Muscle of back (tissue), 13 donors: ENCODE measurements at places on chromosomes 11 and 22.

DNA sequence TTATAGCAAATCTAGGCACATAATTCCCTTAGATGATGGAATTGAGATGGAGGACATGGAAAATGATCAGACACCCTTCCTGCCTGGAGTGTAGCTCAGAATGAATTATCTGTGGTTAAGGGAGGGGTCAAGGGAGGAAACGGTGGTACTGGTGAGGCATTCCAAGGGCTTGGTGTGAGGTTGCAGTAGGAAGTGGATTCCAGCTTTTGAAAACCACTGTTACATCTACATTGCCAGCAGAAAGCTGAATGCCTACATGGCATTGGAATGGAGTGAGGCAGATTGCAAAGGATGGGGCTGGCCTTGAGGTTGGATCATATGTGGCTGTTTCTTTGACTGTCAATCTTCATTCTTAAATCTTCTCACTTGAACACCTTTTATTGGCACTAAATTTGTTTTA lies 684.4 kb downstream of the NTM start:
- DNase-seq: no peak

- DNase-seq: no peak
These were observed 6.1 kb downstream of the ARVCF start for GRCh38 chr22:20010307-20011122.

GRCh38 chr11:20464518-20464917 lies 77.0 kb downstream of the PRMT3 start:
- no peak for DNase-seq

- DNase-seq: peak; percentile 59
These were observed 566 bp downstream of the DDB1 start for GRCh38 chr11:61332281-61332796.

- DNase-seq: no peak
These were observed 15.4 kb downstream of the GTSE1 start for GRCh38 chr22:46312056-46312455.

DNA sequence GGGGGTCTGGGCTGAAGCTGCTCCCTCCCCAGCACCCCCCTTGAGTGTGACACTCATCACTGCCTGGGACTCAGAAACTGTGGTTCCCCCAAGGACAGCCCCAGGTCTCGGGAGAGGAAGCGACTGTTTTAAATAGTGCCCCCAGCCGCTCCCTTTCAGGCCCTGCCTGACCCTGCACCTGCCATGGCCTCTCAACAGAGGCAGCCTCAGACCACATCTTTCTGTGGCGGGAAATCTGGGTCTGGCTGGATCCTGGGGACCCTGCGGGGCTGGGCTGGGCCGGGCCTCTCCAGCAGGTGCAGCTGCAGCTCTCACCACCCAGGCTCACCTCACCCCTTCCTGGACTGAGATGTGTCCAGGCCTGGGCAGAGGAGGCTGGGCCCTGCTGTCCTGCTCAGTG lies 3.7 kb upstream of the IGLL1 start:
- DNase-seq: no peak

DNA sequence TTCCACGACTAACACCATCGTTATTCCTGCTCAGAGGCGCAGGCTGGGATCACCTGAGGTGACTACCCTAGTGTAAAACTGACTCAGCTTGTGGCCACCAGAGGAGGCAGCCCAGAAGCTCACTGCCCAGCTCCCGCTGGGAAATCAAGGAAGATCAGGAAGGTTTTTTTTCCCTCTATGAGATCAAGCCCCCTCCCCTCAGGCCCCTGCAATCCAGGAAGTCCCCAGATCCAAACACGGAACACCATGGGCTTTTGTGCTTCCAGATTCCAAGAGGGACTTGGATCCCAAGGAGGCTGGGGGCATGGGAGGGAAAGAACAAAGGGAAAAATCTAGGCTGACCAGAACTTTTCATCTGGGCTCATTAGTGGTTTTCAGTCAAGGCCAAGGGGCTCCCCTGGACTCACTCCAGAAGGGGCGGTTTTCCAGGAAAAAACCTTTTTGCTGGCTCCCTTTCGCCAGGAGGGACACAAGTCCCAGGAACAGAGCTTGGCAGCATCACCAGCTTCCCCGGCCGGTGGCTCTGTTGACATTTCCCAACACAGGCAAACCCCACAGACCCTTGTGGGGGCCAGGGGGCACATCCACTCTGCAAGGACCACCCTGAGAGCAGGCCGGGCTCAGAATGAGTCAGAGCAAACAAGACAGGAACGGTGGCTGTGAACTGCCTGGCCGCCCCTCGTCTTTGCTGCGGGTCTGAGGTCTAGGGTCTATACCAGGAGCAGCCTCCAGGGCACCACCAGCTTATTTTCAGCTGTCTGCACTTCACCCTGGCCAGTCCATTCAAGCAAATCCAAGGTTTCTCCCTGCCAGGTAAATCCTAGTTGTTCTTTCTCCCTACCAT lies 36.8 kb downstream of the MYH9 start:
- peak; percentile 26 for DNase-seq

GRCh38 chr11:12289667-12290476 lies 87.5 kb upstream of the PARVA start:
- DNase-seq: no peak

GRCh38 chr11:111843661-111844060 lies 27.7 kb downstream of the ALG9 start:
- DNase-seq: no peak

DNA sequence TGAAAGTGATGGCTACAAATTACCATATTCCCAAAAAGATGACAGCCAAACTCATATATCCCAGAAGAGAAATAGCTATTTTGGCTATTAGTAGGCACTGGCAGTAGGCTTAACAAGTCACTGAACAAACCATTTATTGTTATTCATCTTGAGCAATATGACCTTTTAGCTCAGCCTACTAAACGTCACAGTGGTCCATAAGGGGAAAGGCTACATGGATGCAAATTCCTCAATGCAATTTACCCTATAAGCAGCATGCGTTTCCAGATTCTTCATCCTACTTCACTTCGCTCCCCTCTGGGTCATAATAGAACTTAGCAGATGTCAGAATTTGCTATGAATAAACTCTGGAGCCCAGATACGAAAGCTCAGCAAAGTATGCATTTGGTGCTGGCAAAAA lies 114.0 kb downstream of the SIK3 start:
- DNase-seq: no peak

- no peak for DNase-seq
These were observed 26.1 kb downstream of the PTPRJ start for GRCh38 chr11:48006301-48006992.

DNA sequence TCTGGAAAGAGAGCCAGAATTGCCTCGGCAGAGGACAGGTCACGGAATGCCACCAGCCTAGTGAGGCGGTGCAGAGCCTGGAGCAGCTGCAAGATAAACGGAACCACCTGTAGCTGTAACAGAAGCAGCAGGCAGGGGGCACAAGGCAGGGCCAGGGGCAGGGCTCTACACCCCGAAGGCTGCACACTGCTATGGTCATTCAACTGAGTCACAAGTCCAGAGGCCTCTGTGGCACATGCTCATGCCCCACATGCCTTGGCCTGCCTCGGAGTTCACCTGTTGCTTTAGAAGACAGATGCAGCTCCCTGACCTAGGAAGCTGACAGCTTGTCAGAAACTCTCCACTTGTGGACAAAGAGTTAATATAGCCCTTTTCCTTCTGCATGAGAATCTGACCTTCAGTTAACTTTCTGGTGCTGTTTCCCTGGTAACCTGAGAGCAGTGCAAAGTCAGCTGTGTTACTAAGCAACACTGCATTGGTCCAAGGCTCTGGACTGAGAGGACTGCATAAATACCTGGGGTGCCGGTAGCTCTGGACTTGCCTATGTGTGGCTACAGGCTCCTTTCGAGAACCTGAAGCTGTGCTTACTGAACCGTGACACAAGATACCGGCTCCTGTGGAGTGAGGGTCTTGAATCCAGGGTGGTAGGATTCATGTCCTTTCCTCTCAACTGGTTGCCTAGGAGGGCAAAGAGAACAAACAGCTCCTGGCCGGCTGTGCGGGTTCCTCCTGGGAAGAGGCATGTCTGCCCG lies 10.5 kb downstream of the COMMD9 start:
- no peak for DNase-seq

DNA sequence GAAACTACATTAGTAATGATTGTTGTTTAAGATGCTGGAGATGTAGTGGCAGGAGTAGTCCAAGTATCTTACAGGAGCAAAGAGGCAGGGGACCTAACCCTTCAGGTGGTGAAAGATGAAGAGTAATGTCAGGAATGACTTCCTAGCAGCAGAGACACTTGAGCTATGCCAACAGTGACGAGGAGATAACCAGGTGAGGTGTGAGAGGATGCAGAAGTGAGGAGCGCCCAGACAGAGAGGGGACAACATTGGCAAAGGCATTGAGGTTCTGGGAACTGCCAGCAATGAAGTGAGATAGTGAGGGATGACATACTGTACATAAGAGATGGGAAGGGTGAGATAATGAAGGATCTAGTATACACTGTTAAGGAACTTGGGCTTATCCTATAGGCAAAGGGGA lies 95.8 kb downstream of the NCAM1 start:
- DNase-seq: no peak

DNA sequence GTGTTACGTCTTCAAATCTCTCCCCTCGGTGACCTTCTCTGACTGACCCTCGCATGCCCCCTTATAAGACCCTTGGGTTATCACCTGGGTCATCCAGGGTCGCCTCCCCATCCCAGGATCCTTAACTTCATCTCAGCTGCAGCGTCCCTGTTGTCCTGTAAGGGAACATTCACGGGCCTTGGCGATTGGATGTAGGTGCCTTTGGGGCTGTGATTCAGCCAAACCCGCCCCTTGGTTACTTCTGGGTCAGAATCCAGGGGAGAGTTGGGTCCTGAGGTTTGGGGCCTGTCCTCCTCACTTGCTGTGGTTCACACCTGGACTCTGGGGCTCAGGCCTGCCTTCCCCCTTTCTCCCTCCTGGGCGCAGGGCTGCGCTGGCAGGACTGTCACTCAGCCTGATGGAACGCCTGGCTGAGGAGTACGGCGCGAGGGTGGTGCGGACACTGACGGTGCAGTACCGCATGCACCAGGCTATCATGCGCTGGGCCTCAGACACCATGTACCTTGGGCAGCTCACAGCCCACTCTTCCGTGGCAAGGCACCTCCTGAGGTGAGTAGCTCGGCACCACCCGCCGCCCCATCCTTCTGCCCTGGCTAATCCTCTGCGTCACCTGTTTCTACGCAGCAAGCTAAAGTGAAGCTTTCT lies 29.4 kb downstream of the IGHMBP2 start:
- no peak for DNase-seq

DNA sequence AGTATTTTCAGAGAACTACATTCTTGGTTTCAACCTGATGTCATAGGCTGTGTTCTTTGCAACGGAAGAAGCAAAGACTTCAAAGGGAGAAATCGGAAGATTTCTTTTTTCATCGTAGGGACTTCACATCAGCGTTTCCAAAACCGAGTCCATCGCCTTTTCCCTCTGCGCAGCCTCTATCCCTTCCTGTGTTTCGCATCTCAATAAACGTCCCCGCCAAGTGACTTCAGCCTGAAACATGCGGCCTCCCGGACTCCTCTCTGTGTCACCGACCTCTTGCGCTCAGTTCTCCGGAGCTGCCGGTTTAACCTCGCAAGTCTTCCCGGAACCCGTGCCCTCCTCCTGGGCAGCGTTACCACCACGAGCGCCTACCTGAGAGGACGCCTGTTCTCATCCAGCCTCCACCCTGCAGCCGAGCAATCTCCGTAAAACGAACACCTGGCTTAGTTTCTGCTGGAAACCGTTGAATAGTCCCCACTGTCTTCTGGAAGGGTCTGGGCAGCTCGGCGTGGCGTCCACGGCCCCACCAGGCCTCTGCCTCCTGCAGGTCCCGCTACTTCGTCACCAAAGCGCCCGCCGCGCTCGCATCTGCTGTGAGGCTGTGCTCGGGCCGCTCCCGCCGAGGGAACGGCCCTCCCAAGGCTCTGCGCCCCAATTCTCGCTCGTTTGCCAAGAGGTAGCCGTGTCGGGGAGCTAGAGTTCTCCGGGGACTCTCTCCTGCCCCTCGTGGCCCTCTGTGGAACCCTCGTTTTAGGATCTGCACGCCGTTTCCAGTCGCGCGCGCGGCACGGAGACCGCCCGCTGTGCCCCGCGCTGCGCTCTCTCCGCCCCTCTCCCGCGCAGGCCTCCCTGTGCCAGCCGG lies at the start of gene GLB1L3:
TSS of gene GLB1L3 (plus strand) at position 846 of the 862 bp plus-strand sequence. CDS start 362 bp downstream, outside the sequence.
- no peak for DNase-seq

DNA sequence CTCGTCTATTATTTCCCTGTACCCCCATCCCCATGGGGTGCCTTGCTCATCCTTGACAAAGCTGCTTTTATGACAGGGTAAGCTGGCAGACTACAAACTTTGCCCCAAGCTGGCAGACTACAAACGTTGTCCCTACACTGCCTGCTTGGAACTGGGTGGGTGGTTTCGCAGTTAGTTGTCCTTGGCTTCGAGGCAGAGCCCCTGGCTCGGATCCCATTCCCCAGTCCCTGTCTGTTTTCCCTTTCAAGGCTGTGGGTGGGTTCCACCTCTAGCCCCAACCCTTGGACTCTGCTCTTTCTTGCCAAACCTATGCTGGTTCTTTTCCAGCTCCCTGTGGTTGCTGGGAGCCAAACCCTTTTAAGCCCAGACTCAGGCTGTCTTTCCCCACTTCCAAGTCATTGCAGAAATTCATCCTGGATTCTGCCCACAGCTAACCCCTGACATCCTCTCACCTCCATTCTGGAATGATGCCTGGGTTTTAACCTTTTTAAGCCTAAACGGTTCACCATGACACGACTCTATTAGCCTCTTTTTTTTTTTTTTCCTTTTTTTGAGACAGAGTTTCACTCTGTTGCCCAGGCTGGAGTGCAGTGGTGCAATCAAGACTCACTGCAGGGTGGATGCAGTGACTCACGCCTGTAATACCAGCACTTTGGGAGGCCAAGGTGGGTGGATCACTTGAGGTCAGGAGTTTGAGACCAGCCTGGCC lies 9.2 kb upstream of the RBM14 start:
- peak; percentile 67 for DNase-seq

DNA sequence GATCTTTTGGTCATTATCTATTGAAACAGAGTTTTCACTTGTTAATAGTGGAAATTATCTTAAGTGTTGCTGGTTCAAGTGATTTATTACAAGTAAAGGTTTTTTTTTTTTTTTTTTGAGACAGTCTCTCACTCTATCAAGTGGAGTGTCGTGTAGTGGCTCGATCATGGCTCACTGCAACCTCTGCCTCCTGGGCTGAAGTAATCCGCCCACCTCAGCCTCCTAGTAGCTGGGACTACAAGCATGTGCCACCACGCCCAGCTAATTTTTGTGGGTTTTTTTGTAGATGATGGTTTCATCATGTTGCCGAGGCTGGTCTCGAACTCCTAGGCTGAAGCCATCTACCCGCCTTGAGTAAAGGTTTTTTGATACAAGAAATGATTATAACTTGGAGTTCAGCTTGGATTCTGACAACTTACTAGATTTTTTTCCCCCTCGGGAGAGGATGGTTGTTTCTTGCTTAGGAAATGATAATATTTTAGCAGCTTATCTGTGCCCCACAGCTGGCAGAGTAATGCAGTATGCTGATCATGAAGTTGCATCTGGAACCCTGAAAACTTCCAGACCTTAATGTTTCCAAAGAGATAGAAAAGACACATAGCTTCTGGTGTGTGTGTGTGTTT lies 68.9 kb downstream of the MTMR3 start:
- DNase-seq: no peak

GRCh38 chr11:133692126-133692934 lies 153.0 kb downstream of the SPATA19 start:
- DNase-seq: no peak

- no peak for DNase-seq
These were observed 25.9 kb downstream of the PRRG4 start for GRCh38 chr11:32855601-32856000.
